ENCODE measurements at places on chromosomes 16 and 17.
A peak's percentile ranks its signal among the peaks of the same experiment; 100 is the strongest.

GRCh38 chr17:48592577-48592976 is 1.0 kb downstream of the HOXB5 start:
- no peak for DNase-seq

DNA sequence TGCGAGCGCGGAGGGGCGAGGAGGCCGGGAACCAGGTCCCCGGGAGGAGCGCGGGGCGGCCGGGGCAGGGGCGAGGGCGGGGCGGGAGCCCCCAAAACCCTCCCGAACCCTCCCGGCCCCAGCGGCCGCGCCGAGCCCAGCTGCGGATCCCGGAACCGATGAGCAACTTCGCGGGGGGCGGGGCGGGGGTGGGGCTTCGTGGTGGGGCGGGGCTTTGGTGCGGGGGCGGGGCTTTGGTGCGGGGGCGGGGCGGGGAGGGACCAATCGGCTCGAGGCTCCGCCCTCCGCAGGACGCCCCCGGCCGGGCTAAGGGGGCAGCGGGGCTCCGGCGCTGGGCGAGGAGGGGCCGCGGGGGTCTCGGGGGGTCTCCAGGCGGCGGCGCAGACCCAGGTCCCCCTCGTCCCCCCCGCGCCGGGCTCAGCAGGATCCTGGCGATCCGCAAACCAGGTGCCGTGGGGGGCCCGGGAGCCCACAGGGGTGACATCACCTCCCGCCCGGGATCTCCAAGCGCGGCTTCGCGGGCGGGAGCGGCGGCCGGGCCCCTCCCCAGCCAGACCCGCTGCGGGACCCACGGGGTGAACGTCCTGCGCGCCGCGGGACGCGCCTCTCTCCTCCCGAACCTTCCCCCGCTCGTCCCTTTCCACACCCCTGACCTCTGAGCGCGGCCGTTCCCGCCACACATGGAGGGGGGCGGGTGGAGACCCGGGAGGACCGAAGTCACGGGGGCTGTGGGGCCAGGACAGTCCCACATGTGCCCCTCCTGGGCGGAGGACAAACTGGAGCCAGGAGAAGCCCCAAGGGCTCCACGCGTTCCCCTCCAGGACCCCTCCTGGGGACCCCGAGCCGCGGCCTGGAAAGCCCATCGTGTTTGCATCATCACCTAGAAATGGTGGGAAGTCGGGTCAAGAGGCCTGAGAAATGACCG is at the start of gene ABR:
ABR (minus strand) TSS at position 164 of the 925 bp plus-strand sequence. CDS start 254 bp downstream, outside the sequence.
- no peak for DNase-seq

- DNase-seq = no peak
Observed at GRCh38 chr17:8614988-8615387, 15.5 kb downstream of the MYH10 start.

GRCh38 chr17:56926704-56927103 is 12.9 kb upstream of the TRIM25 start:
- DNase-seq = no peak

DNA sequence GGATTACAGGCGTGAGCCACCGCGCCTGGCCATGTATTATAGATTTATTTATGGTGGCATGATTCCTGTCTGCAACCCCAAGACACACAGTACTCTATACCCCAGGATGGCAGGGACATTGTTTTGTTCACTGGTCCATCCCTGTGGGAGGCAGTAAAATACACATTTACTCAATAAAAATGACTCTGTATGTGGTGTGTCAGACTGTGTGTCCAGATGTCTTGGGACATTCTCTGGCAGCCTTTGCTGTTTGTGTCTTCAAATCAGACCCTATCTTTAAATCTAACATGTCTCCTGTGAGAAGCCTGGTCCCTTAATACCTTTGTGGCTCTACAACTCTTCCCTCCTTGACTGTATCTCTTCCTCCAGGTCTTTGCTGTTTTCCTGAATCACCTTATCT is 1.7 kb upstream of the COASY start:
- no peak for DNase-seq

- no peak for DNase-seq
Observed at GRCh38 chr16:86476956-86477534, 33.3 kb upstream of the FOXF1 start.

GRCh38 chr16:87457709-87458423 is 35.0 kb downstream of the ZCCHC14 start:
- no peak for DNase-seq

- no peak for DNase-seq
Observed at GRCh38 chr17:46832945-46833839, 14.7 kb upstream of the WNT3 start.

GRCh38 chr16:69513180-69513966 is 52.4 kb upstream of the NFAT5 start:
- DNase-seq = no peak

DNA sequence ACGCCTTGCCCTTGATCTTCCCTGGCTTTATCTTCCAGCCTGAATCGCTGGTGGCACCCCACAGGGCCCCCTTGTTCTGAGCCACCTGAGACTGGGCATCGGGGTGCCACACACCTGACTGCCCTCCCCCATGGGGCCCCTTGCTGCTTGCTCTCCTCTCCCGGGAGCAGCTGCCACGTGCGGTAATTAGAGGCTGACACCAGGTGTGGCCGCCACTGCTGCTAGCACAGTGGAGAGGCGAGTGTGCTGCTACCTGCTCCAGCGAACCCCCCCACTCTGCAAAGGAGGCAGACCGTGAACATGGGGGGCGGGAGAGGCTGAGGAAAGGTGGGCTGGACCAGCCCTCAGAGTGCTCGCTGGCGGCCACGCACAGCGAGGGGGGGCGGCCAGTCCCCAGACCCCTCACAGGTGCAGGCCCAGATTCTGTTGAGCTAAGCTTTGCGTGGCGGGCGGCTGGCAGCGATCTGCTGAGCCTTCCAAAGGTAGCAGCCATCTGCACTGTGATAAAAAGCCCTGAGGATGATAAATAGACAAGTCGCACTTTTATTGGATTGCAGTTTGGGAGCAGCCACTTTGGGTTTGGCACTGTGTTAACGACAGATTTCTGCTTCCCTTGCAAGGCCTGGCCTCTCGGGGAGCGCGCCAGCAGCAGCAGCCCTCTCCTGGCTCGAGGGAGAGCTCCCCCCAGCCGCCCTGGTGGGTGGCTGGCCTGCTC is 167.9 kb upstream of the GSE1 start:
- no peak for DNase-seq

GRCh38 chr17:66371561-66371960 is 69.1 kb downstream of the PRKCA start:
- no peak for DNase-seq

DNA sequence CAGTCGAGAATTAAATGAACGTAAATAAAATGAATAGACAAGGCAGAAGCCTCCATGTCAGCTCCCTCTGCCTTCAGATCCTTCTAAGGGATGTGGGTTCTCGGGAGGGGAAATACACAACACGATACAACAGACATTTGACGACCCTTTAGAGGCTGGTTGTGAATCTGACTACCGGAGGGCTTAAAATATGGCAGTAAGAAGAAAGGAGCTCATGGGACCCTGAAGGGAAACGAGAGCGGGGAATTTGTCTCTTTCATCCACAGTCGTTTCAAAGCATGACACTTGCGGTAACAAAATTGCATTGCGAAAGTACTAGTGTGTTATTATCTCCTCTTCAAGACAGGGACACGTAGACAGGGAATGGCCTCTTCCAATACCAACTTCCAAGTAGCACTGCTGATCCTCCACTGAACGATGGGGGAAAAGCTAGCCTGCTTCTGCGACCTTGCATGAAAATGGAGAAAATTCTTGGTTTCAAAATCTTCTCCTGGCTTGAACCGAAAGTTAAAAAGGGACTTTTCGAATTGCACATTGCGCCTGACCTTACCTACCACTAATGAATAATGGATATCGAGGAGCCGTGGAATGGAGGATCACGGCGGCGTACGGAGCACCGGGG is 1.2 kb upstream of the TNRC6C start:
- DNase-seq = no peak

- no peak for DNase-seq
Observed at GRCh38 chr16:80263181-80263823, 277.5 kb upstream of the DYNLRB2 start.

GRCh38 chr17:55482591-55483389 is 28.5 kb downstream of the SMIM36 start:
- no peak for DNase-seq

- DNase-seq = no peak
Observed at GRCh38 chr17:6059406-6059805, 10.8 kb upstream of the WSCD1 start.

- DNase-seq = no peak
Observed at GRCh38 chr16:28180655-28181460, 30.9 kb downstream of the XPO6 start.

- DNase-seq = no peak
Observed at GRCh38 chr17:930258-930657, 49.3 kb downstream of the NXN start.

- DNase-seq = no peak
Observed at GRCh38 chr17:4433515-4434031, at the start of gene SPNS3. Gene SPNS3, plus strand, starts transcription at chr17:4433940. Its CDS starts 28 bp downstream, at chr17:4433968.

GRCh38 chr16:85350146-85350728 is 238.0 kb upstream of the CIBAR2 start:
- no peak for DNase-seq

DNA sequence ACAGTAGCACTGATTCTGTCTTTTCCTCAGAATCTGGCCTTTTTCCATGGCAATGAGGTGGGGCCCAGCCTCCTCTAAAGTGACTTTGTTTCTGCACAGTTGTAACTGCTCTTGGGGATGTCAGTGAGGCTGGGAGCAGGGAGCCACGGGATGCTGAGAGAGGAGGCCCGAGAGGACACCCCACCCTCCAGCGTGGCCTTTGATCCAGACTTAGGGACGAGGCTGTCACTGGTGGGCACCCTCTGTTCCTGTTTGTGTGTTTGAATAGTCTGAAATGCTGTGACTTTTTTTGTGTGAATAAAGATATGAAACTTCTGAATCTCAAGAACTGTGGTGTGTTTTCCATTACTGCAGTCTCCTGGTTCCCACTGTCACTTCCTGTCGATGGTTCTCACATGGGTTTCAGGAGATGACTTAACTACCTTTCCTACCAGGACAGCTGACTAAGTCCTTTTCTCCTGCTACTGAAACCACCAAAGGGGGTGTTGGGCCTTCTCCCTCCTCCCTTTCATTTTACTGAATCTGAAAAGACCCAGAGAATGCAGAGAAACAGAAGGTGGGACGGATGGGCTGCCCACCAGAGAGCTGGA is 18.6 kb downstream of the KCTD2 start:
- DNase-seq = no peak

DNA sequence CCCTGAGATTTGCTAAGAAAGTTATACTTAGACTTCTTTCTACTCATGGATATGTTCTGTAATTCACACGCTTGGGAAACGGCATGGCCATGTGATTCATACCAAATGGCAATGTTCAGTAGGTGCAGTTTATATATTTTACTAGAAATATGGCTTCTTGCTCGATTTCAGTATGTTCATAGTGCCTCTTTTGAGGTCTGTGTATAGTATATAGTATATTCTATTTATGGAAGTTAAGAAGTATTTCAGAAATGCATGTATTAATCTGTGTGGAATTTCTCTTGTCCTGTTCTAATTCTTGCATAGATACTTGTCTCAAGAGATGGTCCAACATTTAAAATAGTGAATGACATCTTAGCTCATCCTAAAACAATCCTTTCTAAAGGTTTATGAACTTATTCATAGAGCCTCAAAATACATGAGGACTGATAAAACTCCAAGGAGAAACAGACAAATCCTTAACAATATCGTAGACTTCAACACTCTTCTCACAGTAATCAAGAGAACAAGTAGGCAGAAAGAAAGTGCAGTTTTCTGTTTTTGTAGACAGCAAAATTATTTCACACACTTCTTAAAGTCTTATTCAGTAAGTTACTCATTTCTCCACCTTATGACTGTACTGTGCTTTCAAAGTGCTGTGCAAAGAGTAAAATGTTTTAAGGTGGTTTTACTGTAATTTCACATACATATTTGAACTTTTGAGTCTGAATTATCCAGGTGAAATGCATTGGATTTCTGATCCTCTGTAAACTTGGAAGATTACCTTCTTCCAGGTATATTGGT is 11.1 kb downstream of the BPTF start:
- DNase-seq = no peak

DNA sequence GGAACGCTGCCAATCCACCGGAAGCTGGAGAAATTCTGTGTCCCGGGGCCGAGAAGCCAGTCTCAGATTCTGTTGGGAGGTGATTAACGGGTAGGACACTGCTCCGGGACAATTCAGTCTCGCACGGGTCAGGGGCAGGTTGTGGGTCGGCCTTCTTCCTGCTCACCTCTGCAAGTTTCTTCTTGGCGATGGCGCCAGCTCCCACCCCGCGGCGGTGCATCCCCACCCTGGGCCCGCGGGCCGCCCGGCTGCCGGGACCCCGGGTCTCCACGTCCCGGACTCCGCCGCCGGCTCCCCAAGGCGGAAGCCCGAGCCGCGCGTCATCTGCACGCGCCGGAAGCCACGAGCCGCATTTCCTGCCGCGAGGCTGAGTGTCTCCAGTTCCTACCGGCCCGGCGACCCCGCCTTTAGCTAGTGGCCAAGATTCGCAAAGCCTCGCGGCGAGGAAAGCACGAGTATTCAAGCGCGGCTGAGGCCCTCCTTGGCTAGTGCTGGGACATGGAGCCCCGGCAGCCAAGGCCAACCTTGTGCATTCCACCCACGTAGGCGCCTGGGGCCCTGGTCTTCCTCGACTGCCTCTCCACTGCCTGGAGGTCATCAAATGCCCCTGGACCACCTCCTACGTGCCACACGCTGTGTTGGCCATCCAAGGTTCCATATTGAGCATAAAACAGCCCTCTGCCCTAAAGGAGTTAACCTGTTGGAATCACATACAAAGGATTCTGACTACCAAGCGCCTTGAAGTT is at the start of gene SNF8:
SNF8 (minus strand) TSS at position 328 of the 746 bp plus-strand sequence; CDS start at position 220, 108 bp downstream.
- peak; percentile 87 for DNase-seq

- no peak for DNase-seq
Observed at GRCh38 chr16:53913920-53914319, 210.0 kb downstream of the FTO start.

- no peak for DNase-seq
Observed at GRCh38 chr16:57134982-57135381, 42.6 kb downstream of the CPNE2 start.

DNA sequence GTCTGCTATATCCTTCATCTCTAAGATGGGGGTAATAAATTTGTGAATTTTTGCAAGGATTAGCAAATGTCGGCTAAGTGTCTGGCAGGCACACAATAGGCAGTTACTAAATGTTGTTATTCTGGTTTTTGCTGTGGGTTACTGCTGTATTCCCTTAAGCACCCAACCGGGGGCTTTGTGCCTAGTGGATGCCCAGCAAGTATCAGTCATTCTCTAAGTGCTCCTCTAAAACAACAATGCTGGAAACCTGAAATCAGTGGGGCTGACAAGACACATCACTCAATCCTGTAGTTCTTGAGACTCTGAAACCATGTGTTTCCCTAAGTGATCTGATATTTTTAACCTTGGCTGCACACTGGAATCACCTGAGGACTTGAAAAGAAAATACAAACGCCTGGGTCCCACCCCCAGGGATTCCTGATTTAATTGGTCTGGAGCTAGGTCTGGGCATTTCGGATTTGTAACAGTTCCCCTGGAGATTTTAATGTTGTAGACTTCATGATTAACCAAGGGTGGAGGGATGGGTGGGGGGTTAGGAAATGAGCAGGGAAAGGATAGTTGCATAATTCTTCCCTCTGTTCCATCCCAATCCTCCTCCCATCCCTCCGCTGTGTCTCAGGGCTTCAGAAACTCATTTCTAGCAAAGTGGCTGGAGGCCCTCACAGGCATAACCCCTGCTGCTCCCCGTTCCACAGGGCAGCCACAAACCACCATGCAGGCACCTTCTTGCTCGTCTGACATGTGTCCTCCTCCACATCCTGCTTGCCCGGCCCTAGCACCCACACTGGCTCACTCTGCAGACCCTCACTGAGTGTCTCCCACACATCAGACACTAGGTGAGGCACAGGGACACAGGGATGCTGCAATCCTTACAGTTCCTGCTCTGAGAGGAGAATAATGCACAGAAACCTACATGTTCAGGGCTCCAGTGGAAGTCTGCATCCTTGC is 61.7 kb upstream of the LYRM9 start:
- DNase-seq = no peak
